AG10803 (cell line): ENCODE measurements at places on chromosomes 4 and X.

DNA sequence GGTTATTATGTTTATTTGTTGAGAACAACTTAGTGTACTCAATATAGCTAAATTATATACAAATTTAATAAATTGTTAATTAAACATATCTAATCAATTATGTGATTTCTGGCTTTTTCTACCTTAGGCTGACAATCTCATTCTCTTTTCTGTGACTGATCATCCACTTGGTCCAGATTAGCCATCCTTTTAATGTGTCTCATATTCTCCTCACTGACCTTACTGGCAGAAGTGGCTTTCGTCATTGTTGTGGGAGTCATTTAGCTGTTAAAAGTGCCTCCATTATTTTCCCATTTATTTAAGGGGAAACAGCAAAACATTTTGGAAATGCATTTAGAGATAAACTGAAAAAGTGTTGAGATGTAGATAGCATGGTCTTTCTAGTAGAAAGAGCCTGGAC lies 172.2 kb downstream of the CCSER1 start:
- DNase-seq: no peak

- peak; percentile 67 for DNase-seq
These were observed 809 bp downstream of the MND1 start for GRCh38 chr4:153345012-153345981.

DNA sequence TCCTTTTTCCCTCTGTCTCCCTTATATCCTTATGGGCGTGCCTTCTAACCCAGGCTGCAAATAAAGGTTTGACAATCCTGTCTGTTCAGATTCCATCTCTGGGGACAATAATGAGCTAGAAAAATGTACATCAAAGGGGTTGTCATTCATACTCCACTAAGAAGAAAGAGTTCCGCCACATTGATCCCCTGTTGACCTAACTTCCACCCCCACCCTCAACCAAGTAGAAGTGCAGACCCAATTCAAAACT lies 541 bp upstream of the GABRA3 start:
- DNase-seq: no peak

DNA sequence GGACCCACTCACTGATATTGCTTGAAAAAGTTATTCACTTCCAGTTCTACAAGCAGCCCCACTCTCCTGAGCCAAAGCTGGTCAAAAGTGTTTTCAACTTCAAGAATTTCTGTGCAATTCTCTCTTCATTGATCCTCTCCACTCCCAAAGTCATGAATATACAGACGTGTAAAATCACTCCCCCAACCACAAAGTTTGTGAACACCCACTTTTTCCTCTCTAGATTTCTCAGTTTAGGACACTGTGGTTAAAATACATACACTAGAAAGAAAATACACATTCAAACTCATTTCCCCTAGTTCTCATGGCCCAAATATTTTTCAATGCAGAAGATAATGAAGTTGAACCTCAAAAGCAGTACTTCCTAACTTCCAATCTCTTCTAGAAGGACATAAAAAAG lies 116.3 kb downstream of the MSN start:
- no peak for DNase-seq

DNA sequence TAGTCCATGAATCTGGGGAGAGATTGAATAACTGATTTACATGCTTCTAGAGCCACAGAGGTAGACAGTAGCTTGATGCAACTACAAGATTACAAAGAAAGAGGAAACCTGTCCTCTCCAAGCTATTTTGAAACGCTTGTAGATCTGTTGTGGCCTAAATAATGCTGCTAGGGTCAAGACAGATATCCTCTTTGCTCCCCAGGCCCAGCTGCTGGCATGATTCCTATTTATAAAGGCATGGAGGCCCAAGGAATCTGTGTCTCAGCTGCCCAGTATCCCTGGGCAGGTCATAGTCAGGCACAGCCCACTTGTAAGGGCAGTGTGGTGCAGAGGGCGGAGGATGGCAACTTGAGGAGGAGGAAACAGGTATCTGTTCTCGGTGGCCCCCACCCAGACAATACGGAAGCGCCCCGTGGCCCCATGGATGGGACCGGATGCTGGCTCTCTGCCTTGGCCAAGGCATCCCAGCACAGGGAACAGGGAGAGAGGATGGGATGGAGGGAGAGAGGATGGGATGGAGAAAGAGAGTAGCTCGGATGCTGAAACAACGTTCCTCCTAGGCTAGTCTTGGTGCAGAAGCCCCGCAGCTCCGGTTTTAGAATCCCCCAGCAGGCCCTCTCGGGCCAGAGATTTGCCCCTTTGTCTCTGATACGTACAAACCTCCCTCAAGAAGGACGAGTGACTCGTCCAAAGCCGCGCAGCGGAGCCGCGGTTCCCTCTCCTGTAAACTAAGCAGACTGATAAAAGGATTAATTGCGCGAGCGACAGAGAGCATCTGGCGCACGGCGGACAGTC lies 767 bp upstream of the SMIM20 start:
- peak; percentile 22 for DNase-seq

DNA sequence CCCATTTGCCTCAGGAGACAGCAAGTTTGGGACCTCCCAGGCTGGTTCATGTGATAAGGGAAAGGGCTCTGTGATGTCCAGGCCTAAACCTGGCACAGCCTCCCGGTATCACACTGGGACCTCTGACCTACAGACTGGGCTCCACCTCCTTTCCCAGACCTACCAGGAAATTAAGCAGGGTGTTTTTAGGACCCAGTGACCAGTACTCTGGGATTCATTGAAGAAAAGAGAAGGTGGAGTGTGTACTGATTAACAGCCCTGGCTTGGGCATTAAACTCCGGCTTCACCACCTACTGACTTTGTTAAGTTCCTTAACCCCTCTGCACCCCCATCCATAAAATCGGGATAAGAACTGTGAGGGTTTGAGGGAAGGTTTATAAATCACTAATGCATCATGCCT lies 28.6 kb downstream of the ASB9 start:
- no peak for DNase-seq

GRCh38 chr4:16693641-16694040 lies 204.8 kb downstream of the LDB2 start:
- DNase-seq: no peak

GRCh38 chr4:128371876-128372275 lies 84.3 kb upstream of the PGRMC2 start:
- no peak for DNase-seq

DNA sequence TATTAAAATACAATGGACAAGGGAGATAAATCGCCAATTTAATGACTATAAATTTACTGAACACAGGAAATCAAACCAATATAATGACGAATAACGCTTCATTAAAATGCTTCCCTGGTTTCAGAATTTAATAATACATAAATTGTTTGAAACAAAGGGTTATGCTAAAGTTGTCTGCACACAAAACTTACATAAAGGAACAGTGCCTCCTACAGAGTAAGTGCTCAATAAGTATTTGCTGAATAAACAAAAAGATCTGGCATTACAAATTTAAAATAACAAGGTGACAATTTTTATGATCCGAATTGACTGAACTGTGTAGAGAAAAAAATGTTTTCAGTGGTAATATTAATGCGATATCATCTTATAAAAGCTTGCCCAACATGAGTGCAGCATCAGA lies 69.6 kb downstream of the NOCT start:
- DNase-seq: peak; percentile 20

GRCh38 chrX:10726647-10727046 lies 106.3 kb upstream of the MID1 start:
- DNase-seq: peak; percentile 92

DNA sequence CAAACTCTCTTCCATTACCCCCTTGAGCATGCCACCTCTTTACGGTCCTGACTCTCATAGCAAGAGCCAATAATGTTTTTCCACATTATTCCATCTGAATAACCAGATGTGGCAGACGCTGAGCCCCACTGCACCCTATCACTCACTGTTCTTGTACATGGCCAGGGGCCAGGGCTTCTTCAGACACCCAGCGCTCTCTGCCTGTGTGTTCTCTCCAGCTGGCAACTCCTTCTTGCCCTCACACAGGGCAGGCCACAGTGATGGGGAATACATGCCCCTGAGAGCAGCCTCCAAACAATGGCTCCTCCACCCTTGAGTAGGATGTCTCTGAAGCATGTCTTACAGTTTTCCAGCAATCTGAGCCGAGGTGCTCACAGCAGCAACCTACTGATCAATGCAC lies 50.8 kb upstream of the STIM2 start:
- DNase-seq: no peak

- DNase-seq: no peak
These were observed 1.8 kb downstream of the TBC1D25 start for GRCh38 chrX:48541140-48541814.

- DNase-seq: no peak
These were observed 14.0 kb downstream of the APLN start for GRCh38 chrX:129640737-129641136.

- DNase-seq: peak; percentile 37
These were observed 83.2 kb downstream of the GPAT3 start for GRCh38 chr4:83618991-83619645.

- DNase-seq: no peak
These were observed 25.6 kb downstream of the KDM6A start for GRCh38 chrX:44898411-44899221.

DNA sequence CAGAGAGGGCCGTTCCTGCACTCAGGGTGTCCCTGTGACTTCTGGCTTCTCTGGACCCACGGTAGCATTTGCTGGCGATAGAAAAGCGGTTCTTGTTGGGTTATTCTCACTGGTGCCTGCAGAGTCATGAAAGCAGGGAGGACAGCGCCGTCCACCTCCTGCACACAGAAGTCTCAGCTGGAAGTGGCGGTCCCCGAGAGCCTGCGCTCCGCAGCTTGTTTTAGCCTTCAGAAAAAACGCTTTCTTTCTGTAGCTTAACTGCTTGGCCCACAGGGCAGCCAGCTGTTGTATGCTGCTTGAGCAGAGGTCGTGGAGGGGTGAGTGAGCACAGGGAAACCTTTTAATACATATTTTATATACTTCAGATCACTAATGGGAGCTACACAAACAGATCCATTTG lies 400.7 kb upstream of the FAT1 start:
- DNase-seq: no peak

DNA sequence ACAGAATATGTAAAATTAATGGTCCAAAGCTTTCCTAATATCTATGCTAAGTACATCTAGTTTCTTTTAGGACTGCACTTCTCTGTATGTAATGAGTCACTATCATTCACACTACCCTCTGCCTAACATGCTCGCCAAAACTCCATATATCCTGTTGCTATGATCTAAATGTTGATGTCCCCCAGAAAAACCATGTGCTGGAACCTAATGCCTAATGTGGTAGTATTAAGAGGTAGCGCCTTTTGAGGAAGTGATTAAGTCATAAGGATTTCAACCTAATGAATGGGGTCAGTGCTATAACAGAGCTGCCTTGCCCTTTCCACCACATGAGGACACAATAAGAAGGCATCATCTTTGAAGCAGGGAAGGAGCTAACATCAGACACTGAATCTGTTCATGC lies 34.9 kb upstream of the NFKB1 start:
- no peak for DNase-seq

DNA sequence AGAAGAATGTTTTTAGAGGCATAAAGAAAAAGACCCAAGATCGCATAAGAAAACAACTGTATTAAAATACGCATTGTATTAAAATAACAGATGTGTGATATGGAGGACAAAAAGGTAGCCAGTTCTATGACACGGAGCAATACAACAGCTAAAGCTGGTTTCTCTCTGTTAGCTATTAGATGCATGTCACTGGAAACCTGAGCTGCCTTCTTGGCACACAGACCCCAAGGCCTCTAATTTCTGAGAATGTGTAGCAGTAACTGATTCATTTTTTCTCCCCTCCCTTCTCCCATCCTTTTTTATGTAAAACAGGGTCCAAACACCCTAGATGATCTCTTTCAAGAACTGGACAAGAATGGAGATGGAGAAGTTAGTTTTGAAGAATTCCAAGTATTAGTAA lies 4.1 kb downstream of the S100G start:
- peak; percentile 24 for DNase-seq

GRCh38 chrX:68433981-68434299 lies 645 bp upstream of the OPHN1 start:
- DNase-seq: no peak

- DNase-seq: no peak
These were observed 215.4 kb upstream of the MAB21L2 start for GRCh38 chr4:150366487-150366999.

DNA sequence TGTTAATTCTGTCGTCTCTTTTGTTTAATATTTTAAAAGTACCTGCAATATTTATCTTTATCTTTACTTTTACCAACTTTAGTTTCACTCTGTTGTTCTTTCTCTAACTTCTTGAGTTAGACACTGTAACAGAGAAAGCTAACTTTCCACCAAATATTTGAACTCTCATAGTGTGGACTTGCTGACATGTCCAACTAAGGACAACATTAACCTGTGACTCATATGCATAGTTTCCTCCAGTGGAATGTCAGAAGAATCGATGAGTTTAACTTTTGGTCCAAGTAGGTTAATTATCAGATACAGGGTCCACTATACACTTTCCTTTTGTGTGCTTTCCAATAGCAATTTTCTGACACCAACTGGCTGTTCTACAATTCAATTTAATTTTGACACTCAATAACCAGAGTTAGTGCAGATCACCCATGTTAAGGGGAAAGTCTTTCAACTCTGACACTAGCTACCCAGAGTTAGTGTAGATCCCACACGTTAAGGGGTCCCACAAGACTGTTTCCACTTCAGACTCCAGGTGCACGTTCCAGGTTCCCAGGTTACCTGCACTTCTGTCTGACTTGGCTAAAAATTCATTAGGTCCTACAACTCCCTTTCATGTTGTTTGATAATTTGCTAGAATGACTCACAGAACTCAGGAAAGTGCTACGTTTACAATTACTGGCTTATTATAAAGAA lies 559.0 kb upstream of the AMOT start:
- DNase-seq: peak; percentile 33

GRCh38 chrX:27660878-27661277 lies 70.7 kb downstream of the DCAF8L2 start:
- DNase-seq: no peak

DNA sequence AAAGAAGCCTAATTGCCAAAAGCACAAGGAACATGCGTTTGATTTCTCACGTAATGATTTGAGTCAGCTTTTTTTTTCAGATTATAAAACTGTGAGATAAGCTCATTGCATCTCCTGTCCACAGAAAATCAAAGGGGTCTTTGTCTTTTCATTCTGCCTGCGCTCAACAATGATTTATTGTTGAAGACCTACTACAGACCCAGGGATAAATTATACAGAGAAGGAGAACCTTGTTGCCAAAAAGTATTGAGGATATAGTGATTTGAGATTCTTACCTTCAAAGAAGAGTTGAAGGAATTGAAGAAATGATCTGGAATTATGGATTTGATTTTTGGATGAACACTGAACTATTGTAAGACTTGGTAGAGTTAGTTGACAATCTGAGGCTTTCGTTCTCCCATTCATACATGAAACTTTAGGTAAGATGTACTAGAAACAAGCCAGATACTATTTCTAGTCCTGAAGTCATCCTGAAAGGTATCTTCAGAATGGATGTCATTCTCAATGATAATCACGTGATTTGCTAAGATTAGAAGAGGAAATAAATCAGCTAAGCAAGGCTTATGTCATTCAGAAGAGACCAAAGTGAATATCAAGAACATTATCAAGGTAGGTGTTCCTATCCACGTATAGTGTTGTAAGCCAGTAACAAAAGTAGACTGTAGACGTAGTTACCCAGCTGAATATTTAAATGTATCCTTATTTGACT lies 71.1 kb upstream of the SCOC start:
- DNase-seq: no peak

GRCh38 chr4:158080354-158080753 lies 92.5 kb downstream of the GASK1B start:
- DNase-seq: peak; percentile 18
